ENCODE measurements at places on chromosomes 1 and 21. TPM values are rescaled to one million over a fixed set of nuclear protein-coding genes. Genes with fewer than 3 reads are reported as not detected.
A peak's percentile ranks its signal among the peaks of the same experiment; 100 is the strongest.

GRCh38 chr1:13703558-13704490 is 3.8 kb downstream of the PRDM2 start:
- peaks cover 17% of the 10 kb centered on the region for H3K36me3 ChIP-seq
- H3K4me3 ChIP-seq: no peak overlapping the region
- peak overlapping the region; percentile 95 for H3K27ac ChIP-seq
- DNase-seq: no peak
- peaks cover 33% of the 10 kb centered on the region for H3K4me1 ChIP-seq

- DNase-seq: no peak
- H3K27me3 ChIP-seq: peaks cover 2% of the 10 kb centered on the region
- H3K4me3 ChIP-seq: no peak overlapping the region
- H3K36me3 ChIP-seq: no peaks in the 10 kb centered on the region
These were observed 152.4 kb downstream of the GABPA start for GRCh38 chr21:25887166-25887565.

CD1D gene
- not detected for total RNA-seq

- peaks cover 28% of the 10 kb centered on the region for H3K27me3 ChIP-seq
- H3K27ac ChIP-seq: no peak overlapping the region
- no peaks in the 10 kb centered on the region for H3K36me3 ChIP-seq
- H3K4me1 ChIP-seq: no peaks in the 10 kb centered on the region
- H3K4me3 ChIP-seq: no peak overlapping the region
- DNase-seq: no peak
These were observed 63.4 kb upstream of the STUM start for GRCh38 chr1:226485192-226485591.

Measured in natural killer cell treated with Interleukin-12 subunit alpha and Interleukin-12 subunit beta and Interleukin-15 and Interleukin-18, amount 100 ng/mL, for 72 hours (primary cell).